ENCODE measurements at places on chromosomes 11 and 22. TPM values are rescaled to one million over a fixed set of nuclear protein-coding genes. Genes with fewer than 3 reads are reported as not detected.
A peak's percentile ranks its signal among the peaks of the same experiment; 100 is the strongest.

DNA sequence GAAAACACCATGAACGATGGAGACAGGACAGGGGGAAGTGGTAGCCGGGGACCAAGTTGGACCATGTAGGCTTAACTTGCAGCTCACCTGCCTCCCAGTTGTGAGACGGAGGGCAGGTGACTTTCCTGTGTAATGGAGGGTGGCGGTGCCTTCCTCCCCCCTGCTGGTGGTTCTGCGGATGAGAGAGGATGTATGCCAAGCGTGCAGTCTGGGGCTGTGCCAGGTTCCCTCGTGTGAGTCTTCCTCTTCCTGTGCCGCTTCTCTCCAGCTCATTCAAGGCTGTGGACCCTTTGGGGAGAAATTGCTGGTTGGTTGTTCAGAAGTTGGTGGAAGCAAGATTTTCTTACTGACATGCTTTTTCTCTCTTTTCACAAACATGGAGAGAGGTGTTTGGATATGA, 35.1 kb downstream of the MPPED1 start:
- no peak overlapping the region for H3K27ac ChIP-seq
- H3K27me3 ChIP-seq: no peaks in the 10 kb centered on the region
- H3K4me3 ChIP-seq: no peak overlapping the region
- no peaks in the 10 kb centered on the region for H3K36me3 ChIP-seq
- DNase-seq: no peak

GRCh38 chr22:39026509-39027150, 5.7 kb downstream of the APOBEC3D start:
- H3K4me3 ChIP-seq: no peak overlapping the region
- no peaks in the 10 kb centered on the region for H3K27me3 ChIP-seq
- no peak for DNase-seq
- peaks cover 2% of the 10 kb centered on the region for H3K4me1 ChIP-seq

CST6 gene
- 1.8 TPM for total RNA-seq

UNC93B1 gene
- total RNA-seq: 20.5 TPM

- H3K4me3 ChIP-seq: no peak overlapping the region
- no peak overlapping the region for H3K27ac ChIP-seq
- no peaks in the 10 kb centered on the region for H3K27me3 ChIP-seq
Measured at GRCh38 chr11:110755941-110756340, 43.7 kb upstream of the ARHGAP20 start.

GRCh38 chr11:44005063-44005701, 42.6 kb upstream of the ACCSL start:
- peaks cover 2% of the 10 kb centered on the region for H3K27me3 ChIP-seq
- no peaks in the 10 kb centered on the region for H3K4me1 ChIP-seq
- DNase-seq: no peak
- no peak overlapping the region for H3K4me3 ChIP-seq
- no peak overlapping the region for H3K27ac ChIP-seq

- H3K27ac ChIP-seq: no peak overlapping the region
- no peaks in the 10 kb centered on the region for H3K36me3 ChIP-seq
- H3K27me3 ChIP-seq: no peaks in the 10 kb centered on the region
Measured at GRCh38 chr11:121071846-121072450, 29.1 kb upstream of the TECTA start.

- peaks cover 4% of the 10 kb centered on the region for H3K4me1 ChIP-seq
- H3K36me3 ChIP-seq: no peaks in the 10 kb centered on the region
- DNase-seq: peak; percentile 27
Measured at GRCh38 chr11:10868352-10868751, 10.5 kb upstream of the ZBED5 start.

GRCh38 chr11:37710031-37710430, 1112.0 kb upstream of the RAG2 start:
- H3K36me3 ChIP-seq: no peaks in the 10 kb centered on the region
- H3K27me3 ChIP-seq: no peaks in the 10 kb centered on the region
- no peak overlapping the region for H3K27ac ChIP-seq

PKP3 gene
- 0.83 TPM for total RNA-seq
